ENCODE measurements at places on chromosomes 7 and 10. TPM values are rescaled to one million over a fixed set of nuclear protein-coding genes. Genes with fewer than 3 reads are reported as not detected.

HOXA9 gene
- not detected for total RNA-seq

NCF1 gene
- 1.0 TPM for total RNA-seq

NKX1-2 gene
- 0.05 TPM for total RNA-seq

CRPPA gene
- 2.2 TPM for total RNA-seq

SLC18A2 gene
- total RNA-seq = 0.15 TPM

CLDN3 gene
- total RNA-seq = 28.9 TPM

RRP12 gene
- total RNA-seq = 7.0 TPM

ADARB2 gene
- total RNA-seq = 0.81 TPM

DNA sequence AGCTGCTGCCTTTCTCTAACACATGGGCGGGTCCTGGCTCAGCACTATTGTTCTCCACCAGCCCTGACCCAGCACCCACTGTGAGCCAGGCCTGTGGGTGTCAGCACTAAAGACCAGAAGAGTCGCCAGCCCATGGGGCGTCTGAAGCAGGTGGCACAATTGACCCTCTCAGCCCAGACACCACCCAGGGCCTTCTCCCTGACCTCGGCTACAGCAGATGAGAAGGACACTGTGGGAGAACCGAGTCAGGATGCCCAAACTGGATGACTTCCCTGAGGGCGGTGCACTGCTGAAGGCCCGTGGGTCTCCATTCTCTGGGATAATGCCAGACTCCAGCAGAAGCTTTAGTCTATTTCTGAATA, 97.0 kb downstream of the MKI67 start:
- DNase-seq = no peak

DNA sequence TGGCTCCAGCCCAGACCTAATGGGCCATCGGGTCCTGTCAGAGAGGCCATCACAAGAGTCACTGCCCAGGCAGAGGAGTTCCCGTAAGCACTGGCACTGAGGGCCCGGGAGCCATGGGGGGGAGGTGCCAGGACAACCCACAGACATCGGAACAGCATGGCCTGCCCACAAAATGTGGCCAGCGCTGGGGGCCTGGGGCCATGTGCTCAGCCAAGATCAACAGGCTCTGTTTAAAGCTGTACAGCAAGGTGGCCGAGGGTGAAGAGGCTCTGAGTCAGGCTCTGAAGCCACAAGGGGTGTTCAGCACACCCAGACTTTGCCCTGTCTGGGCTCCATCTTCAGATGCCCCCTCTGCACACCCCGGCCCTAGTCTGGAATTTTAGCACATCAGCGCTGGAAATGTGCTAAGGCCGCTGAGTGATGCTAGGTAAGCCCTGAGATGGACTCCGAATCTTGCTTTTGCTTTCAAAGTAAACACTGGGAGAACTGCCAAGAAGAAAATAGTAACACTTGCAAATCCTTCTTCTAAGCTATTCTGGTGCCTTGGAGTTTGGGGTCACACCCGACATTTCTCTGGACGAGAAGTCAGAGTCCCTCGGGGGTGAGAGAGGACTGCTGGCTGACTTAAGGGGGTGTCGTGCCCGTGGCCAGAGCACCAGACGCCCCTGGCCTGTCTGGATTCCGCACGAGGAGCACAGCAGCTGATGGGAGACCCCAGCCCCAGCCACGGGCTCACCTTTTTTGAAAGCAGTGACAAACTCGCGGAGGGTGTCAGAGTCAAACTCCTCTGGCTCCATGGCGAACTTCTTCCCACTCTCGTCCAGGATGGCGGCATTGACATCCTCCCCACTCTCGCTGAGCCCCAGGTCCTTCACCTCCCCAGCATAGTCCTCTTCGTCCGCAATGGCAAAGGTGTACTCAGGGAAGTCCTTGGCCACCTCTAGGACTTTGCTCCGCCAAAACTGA, 23.6 kb downstream of the PDIA4 start:
- no peak for DNase-seq

- DNase-seq = no peak
These were observed 171.1 kb downstream of the TCF7L2 start for GRCh38 chr10:113121153-113121552.

- DNase-seq = no peak
These were observed 66.6 kb downstream of the MAGI2 start for GRCh38 chr7:79386688-79387422.

DNA sequence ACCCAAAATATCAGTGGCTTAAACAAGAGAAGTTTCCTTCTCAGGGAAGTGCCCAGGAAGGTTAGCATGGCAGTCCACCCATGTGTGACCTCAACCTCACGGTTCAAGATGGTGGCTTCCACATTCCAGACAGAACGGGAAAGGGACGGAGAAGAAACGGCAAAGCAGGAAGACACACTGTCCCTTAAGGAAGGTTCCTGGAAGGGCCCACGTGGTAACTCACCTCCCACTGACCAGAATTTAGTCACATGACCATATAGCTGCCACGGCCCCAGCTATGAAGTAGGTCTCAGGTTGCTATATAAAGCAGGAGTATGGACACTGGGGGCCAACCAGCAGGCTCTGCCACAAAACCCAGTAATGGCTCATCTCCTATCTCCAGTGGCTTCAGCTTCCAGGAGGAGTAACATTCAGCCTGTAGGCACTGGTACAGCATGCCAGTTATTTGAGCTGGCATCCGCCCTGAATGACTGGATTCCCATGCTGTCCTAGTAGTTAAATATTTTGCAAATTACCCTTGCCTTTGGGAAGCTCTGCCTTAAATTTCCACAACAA, 278.5 kb upstream of the KLF14 start:
- DNase-seq = no peak

- DNase-seq = no peak
These were observed 144.1 kb upstream of the FAM171A1 start for GRCh38 chr10:15515202-15515601.

GRCh38 chr7:116553168-116553964, 28.5 kb downstream of the CAV1 start:
- no peak for DNase-seq

DNA sequence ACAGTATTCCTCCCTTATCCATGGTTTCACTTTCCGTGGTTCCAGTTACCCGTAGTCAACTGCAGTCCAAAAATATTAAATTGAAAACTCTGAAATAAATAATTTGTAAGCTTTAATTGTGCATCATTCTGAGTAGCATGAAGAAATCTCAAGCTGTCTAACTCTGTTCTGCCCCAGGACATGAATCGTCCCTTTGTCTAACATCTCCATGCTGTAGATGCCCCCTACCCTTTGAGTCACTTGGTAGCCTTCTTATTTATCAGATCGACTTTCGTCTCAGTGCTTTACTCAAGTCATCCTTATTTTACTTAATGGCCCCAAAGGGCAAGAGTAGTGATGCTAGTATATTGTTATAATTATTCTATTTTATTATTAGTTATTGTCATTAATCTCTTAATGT, 41.8 kb downstream of the CPED1 start:
- no peak for DNase-seq

DNA sequence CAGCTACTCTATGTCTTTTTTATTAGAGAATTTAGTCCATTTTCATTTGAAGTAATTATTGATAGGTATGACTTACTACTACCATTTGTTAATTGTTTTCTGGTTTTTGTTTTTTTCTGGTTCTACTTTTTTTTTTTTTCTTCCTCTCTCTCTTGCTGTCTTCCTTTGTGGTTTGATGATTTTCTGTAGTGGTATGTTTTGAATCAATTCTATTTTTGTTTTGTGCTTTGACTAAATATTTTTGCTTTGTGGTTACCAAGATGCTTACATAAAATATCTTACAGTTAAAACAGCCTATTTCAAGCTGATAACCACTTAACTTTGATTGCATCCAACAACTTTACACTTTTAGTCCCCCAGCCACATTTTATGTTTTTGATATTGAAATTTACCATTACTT, 3.3 kb upstream of the OR2F2 start:
- no peak for DNase-seq

DNA sequence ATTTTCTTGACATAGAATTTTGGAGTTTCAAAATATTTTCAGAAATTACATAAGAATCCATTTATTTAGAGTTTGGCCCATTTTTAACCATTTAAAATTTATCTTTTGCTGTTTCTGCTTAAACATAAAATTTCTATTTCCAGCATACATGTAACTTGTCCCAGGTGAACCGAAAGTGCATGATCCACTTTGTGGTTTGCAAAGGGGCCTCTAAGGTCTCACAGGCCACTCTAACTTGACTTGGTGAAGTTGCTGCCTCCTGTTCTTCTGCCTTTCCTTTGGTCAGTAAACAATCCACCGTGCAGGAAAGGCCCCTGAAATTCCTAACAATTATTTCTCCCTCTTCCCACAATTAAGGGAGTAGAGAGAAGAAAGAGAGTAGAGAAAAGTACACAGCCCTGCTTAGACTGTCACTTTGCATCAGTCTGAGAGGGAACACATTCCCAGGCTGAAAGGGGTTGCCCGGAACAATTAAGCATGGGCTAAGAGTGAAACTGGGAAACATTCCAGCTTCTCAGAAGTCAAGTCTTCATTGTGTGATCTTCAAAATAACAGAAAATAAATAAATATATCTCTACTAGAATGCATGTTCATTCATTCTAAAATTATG, 79.5 kb upstream of the SEMA3A start:
- no peak for DNase-seq

DNA sequence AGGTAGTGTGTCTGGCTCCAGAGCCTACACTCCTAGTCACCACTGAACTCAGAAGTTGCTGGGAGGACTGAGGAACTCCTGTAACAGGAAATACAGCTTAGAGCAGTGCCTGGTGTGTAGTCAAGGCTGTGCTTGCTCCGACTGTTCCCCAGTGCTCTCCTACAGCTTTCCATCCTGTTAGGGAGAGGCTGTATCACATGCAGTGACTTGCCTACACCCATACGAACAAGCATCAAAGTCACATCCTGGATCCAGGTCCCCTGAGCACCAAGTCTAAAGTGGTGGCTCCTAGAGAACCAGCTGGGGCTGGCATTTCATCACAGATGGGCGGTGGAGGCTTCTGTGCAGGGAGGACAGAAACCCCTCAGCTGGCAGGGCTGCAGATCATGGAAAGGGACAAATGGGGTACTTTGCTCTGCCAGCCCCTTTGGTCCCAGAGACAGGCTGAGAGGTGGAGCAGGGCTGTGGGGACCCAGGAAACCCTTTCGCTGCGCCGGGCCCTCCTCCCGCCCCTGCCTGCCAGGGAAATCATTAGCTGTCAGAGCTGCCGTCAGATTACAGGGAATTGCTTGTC, 7.7 kb downstream of the ASB10 start:
- no peak for DNase-seq

DNA sequence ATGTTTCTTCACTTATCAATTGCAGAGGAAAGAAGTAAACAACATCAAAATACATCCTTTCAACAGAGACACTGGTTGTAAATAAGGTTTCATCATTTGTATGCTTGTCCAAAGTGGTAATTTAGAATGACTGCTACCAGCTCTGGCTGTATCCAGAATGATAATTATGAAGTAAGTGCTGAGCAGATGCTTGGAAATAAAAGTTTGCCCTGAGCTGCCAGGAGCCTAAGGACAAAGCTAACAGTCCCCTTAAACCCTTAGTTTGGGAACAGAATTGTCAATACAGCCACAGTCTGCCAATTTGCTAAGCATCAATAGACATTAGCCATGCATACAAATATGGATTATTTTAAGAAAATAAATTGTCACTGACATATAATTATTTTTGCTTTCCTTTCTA, 147.0 kb upstream of the SLC13A1 start:
- no peak for DNase-seq

GRCh38 chr10:103553743-103554487, 60.4 kb downstream of the NEURL1 start:
- no peak for DNase-seq

- DNase-seq = no peak
These were observed 79.1 kb downstream of the VIM start for GRCh38 chr10:17307123-17307522.

GRCh38 chr7:16785846-16786245, 19.0 kb downstream of the AGR2 start:
- no peak for DNase-seq

- DNase-seq = no peak
These were observed 65.9 kb downstream of the DGKB start for GRCh38 chr7:14836571-14837189.

DNA sequence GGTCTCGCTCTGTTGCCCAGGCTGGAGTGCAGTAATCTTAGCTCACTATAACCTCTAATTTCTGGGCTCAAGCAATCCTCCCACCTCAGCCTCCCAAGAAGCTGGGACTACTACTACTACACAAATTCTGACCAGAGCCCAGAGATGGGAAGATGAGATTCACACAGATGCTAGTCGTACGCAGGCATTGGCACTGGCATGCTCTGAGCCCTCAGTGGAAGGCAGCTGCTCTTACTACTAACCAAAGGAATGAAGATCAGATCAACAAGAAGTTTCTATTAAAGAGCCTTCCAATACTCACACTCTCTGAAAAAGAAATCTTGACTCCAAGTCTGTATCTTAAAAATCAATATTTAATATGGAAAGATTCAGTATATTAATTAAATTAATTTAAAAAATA, 10.7 kb downstream of the GDF2 start:
- no peak for DNase-seq

DNA sequence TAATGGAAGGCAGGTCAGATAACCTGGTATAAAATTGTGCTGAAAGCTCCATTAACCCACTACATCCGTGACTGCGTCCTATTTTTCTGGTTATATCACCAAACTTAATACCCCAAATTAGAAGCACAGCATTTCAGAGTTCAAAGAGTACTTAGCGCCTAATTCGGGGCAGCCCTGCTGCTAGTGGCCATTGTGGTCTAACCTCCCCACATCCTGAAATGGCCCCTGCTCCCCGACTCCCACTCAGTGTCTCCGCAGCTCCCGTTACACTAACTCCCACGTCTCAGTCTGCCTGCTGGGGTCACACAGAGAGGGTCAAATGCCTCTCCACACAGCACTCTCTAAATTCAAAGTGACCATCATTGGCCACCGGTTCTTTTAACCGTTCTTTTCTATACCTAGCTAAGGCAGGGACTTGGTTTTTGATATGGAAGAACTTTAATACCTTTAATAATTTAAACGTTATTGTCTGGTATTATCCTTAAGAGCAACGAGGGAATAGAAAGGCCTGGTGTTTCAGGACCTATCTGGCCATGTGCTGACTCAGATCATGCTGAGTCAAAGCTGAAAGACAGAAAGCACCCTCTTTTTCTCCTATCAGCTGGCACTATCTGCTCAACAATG, 117.1 kb downstream of the KMT2E start:
- no peak for DNase-seq

DNA sequence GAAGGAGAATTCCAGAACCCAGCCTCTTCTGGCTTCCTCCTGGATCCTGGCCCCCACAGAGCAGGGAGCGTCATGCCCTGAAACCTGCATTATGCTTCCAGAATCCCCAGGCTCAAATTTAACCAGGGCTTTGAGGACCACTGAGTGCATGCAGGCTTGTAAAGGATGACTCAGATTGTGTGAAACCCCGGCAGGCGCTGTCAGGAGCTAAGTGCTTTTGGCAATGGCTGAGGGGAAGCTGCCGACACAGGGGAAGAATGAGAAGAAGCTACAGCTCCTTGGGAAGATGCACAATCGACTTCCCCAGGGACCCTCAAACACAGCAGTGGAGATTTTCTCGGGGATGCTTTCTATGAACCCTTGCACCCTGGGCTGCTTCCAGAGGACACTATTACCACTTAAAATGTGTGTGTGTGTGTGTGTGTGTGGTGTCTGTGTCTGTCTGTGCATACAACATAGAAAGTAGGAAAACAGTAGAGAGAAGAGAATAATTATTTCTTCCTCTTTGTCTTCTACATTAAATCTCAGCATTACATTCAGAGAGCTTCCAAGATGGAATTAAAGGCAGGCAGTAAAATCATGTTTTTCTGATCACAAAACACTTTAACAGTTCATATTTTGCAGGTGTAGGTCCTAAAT, 183.5 kb upstream of the INHBA start:
- DNase-seq = no peak
